ENCODE measurements at places on chromosomes 2 and 18.

DNA sequence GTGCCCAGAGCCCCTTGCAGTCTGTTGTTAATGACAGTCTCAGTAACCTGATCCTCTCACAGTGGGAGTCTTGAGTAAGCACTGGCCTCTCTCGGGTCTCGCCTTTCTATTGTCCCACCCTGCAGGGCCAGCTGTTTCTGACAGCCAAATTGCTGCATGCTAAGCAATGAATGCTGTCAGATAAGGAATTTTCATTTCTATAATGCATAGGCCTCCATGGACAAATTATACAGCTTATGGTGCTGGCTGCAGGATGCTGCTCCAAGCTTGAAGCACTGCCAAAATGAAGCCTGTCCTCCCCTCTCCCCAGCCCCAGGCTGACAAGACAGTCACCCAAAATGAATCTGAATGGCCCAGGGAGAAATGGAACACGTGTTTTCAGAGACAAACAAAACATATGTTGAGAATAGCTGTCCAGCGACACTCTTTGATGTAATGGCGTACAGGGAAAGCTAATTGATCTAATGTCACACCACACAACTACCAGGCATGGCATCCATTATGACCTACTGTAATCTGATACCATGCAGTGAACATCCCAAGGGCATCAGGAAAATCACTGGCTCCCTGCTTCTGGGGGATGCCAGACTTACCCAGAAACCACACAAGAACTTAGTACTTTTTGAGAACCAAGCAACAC lies 36.8 kb downstream of the ACVR1 start:
- no peak for DNase-seq

GRCh38 chr2:241768850-241769249 lies 7.8 kb upstream of the GAL3ST2 start:
- DNase-seq = no peak

DNA sequence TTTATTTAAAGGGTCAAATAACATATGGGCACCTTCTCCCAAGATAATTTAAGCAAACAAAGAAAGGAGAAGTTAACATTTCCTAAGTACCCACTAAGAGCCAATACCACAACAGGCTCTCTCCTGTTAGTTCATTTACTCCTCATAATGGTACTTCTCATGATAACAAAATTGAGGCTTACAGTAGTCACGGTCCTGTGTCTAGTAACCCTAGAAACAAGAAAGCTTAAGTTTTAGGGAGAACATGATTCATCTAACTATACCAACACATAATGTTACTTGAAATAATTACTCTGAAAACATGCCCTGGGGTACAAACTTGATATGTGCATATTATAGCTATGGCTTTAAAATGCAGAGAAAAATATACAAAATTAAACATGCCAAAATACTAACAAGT lies 19.8 kb downstream of the IWS1 start:
- no peak for DNase-seq

DNA sequence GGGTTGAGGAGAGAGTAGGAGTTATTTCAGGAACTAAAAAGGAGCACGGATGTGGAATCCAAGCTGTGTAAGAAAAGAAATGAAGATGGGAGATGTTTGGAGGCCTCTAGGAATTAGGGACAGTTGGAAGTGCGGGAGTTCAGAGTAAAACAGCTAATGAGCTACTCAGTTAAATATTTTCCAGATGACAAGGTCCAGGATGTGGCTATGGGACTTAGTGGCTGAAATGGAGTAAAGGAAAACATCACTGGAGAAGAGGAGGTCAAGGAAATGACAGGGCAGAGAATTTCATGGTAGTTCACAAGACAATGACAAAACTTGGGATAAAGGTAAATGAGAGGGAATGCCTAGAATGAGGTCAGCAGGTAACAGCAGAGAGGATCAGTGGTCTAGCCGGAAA lies 13.0 kb downstream of the GPR155 start:
- DNase-seq = no peak

DNA sequence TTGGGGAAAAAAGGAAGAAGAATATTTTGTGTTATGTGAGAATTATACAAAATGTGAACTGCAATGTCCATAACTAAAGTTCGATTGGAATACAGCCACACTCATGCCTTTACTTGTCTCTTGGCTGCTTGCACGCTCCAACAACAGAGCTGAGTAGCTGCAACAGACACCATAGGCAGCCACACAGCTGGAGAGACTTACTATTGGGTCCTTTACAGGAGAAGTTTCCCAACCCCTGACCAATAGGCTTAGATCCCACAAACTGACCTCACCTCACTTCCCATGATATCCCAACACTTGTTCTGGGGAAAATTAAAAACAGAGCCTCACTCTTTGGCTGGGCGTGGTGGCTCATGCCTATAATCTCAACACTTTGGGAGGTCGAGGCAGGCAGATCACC lies 213.8 kb downstream of the SH3BP4 start:
- DNase-seq = no peak

DNA sequence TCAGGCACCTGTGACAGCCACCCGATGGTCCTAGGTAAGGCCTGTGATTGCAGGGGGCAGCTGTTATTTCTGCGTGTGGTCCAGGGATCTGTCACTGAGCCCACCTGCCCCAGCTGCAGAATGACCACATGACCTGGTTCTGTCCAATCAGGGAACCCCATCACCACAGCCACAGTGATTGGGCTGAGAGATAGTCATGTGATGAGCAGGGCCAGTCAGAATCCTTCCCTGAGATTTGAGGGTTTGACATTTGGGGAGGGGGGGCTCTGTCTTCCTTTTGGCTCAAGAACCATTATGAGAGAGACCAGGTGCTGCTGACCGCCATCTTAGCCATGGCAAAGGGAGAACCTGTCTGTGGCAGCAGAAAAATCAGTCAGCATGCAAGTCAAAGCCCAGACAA lies 147.2 kb downstream of the SMAD7 start:
- DNase-seq = no peak

- no peak for DNase-seq
Measured at GRCh38 chr2:129085386-129085785, 766.7 kb upstream of the HS6ST1 start.

GRCh38 chr2:21427606-21428005 lies 303.8 kb downstream of the TDRD15 start:
- DNase-seq = no peak

DNA sequence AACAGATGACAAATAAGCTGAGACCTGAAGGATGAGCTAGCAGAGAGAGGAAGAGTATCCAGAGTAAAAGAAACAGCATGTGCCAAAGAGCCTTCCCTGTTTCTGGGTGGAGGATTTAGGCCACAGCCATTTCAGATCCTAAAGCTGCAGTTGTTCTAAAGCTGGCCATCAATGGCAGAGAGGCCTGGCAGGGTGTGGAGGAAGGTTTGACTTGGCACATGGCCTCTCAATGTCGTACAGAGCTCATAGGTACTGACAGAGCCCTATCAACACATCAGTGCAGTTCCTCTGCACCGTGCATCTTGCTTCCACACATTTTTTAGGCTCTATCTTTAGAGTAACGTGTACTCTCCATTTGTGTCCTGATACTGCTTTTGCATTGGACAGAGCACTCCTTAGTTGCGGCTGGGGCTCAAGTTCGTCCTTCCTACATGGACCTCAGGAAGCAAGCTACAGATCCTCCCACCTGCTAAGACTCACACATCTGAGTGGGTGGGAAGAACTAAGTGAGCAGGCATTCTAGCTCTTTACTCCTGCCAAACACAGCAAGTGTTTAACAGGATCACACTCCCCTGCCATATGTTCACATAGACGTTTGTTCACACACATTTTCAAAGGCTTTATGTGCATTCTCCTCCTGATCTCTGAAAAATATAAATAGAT lies 3.0 kb upstream of the CHMP3 start:
- no peak for DNase-seq

- peak; percentile 8 for DNase-seq
Measured at GRCh38 chr2:160918906-160919503, 241.2 kb upstream of the TANK start.

GRCh38 chr2:167122389-167122788 lies 234.1 kb downstream of the XIRP2 start:
- DNase-seq = no peak

- no peak for DNase-seq
Measured at GRCh38 chr2:8882094-8882493, 44.7 kb upstream of the KIDINS220 start.

DNA sequence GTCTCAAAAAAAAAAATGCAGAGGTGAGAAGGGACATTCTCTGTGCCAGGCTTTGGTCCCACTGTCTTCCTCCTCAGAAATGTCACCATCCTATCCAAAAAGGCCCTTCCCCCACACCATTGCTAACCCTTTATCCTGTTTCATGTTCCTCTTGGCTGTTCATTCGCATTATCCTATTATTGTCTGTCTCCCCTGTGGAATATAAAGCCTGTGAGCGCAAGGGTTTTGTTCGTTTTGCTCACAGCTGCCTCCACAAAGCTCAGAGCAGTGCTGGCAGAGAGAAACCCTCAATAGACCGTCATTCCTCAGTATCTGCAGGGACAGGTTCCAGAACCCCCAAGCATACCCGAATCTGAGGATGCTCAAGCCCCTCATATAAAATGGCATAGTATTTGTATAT lies 91.8 kb downstream of the LOXHD1 start:
- no peak for DNase-seq

DNA sequence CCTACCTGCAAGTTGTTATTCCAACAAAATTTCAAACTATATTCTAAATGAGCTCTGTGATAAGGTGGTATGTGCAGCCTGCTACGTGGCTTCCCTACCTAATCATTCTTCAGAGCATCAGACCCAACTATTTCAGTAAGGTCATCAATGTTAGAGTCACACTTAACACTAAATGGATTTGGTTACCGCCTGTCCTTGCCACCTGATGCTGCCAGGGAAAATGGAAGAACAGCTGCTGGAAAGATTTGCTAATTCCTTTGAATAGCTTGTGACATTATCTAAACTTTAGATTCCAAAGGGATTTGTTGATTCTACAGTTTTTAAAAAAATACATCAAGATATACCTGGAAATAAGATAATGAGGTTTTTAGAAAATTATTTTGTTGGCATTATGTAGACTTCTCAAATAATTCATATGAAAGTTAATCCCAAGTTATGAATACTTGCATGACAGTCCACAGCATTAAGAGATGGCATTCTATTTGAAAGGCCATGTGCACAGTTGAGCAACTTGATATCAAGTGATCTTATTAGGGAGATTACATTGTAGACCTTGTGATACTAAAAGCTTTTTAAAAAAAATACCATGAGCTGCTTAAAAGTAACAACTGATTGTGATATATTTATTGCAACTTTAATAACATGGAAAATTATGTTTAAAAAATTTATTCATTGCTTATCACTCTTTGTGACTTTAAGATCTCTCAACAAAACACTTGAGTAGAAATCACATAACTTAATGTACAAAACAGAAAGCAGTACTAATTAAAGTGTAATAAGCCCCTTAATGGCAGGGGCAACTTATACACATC lies 98.3 kb upstream of the UGP2 start:
- DNase-seq = no peak

DNA sequence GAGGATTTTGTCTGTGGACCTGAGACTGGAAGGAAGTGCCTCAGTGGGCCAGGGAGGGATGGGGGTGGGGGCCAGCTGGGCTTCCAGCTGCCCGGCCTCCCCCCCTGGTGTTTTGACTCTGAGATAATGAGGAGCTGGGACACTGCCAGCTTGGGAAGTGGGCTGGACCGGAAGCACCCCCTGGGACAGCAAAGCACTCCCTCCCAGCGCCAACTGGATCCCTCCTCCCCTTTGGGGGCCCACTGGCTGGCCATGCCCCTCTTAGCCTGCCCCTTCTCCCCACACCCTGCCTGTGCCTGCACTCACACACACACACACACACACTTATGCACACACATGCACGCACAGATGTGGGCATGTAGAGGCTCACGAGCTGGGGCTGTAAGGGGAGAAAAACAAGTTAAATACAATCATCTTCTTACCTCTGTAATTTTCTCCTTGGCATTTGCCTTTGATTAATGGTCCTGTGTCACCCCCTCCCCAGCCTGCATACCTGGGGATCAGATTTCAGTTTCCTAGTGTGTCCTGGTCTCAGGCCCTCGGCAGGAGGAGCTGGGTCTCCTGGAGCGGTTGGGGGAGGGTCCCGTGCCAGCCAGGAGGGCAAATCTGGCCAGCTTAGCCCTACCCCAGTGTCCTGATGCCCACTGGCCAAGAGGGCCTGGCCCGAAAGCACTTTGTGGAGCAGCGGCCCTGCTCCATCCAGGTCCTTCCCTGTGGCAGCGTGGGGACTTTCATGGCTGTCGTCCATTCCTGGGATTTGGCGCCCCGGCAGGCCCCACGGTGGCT lies 3.6 kb downstream of the ITM2C start:
- no peak for DNase-seq

DNA sequence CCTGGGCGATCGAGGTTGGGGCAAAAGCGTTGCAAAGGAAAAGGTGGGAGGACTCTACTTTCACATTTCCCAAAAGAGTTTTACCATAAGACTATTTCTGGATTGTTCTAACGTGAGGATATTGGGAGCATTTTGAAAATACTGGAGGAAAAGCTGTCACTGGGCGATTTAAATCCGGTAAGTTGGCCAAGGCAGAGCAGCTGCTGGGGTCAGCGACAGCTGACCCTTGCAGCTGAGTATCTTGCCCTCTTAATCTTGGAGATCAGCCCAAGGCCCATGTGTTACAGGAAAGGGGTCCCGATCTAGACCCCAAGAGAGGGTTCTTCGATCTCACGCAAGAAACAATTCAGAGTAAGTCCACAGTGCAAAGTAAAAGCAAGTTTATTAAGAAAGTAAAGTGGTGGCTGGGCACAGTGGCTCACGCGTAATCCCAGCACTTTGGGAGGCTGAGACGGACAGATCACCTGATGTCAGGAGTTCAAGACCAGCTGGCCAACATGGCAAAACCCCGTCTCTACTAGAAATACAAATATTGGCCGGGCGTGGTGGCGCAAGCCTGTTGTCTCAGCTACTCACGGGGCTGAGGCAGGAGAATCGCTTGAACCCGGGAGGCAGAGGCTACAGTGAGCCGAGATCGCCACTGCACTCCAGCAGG lies 964 bp upstream of the ST3GAL5 start:
- no peak for DNase-seq

DNA sequence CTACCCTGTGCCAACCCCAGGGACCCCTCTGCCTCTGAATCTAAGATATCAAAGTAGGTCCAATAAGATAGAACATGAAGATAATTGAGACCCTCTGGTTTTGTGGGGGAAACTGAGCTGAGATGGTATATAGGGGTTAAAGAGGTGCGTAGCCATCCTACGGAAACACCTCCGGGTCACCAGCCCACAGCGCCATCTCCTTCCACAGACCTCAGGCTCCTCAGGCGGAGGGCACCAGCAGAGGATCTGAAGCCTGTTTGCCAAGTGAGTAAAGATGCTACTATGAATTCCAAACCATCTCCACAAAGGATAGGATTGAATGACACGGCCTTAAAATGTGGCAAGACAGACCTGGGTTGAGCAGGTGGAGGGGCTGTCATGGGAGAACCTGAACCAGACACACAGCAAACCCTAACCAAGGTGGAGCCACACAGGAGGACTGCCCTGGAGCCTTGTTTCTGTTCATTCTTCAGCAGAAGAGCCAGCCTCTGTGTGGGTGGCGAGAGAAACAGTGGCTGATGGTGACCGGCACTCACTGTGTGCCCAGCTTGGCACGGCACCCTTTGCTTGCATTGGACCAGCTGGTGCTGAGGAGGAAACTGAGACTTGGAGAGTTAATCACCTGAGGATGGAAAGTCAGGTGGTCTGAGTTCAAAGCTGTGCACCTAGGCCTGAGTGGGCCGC lies 10.2 kb downstream of the GBX2 start:
- DNase-seq = no peak

- DNase-seq = no peak
Measured at GRCh38 chr2:61434314-61434713, 36.6 kb downstream of the USP34 start.
